Activated T-helper 17 cell treated with anti-CD3 and anti-CD28 coated beads, Interleukin-2, amount 50 U/mL, for 72 hours (primary cell): ENCODE measurements at places on chromosomes 13 and 19. TPM values are rescaled to one million over a fixed set of nuclear protein-coding genes. Genes with fewer than 3 reads are reported as not detected.

DNA sequence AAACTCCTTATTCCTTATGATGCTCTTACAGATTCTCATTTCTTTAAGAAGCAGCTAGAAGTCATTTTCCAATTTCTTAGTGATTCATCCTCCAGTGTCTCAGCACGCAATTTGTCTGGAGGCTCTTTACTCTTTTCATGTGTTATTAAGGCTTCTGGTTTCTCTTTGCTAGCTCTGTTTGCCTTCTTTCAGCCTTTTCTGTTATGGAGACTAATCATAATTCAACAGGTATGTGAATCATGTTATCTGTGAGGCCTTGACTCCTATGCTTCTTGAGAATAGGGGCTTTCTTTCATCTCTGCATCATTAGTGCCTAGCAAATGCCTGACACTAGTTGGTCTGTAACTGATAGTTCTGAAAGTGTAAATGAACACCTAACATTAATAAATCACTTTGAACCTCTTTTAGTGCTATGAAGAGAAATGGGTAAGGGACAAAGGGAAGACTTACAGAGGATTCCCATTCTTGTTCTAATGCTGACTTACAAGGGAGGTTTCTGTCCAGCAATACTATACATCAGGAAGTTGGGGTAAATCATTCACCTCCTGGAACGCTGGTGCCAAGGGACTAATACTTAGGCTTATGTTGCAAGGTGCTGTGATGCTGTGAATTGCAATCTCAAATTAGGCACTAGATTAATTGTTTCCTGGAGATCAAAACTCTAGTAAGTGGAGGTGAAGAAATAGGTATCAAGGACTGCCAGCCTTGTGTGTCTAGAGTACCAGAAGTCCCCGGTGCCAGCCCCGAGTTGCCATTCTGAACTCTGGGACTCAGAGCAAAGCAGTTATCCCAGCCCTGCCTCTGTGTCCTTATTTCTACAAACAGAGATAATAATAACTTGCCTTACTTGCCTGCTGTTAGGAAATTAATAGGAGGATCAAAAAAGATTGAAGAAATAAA is 265.6 kb downstream of the DCLK1 start:
- no peak for ATAC-seq

DNA sequence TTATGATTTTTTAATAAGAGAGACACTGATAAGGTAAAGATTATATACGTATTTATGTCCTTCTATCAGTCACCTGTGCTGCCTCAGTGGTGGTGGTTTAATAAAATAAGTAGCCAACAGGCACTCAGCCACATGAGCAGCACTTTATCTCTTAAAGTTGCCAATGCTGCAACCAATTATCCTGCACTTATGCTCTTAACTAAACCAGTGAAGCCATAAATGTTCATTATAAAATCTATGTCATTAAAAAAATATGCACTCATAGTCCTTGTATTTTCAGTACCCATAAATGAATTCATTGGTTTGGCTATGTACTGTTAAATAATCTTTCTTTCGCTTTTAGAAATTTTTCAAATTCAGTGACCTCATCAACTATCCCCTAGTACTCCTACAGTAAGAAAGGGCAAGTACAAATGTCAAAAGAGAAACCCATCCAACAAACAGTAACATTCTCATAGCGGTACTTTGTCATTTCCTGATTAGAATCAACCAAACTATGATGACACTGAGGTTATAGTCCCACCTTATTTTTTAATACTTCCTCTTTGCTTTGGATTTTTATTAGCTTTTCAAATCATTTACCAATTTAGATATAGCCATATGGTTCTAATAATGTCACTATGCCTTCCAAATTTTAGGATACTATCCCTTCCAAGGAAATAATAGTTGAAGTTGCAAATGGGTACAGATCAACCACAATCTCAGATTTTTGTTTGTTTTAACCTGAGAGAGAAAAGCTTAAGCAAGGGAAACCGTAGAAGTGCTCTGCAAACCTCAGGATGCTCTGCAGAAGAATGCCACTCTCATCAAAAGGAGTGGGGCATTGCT is 190.9 kb downstream of the KLF12 start:
- ATAC-seq: peak; percentile 91

TPT1 gene
- 3,139 TPM for total RNA-seq

CEACAM19 gene
- 1.1 TPM for total RNA-seq
